ENCODE measurements at places on chromosomes 11 and 22. TPM values are rescaled to one million over a fixed set of nuclear protein-coding genes. Genes with fewer than 3 reads are reported as not detected.

PNPLA5 gene
- total RNA-seq: not detected

FAM181B gene
- total RNA-seq: 0.09 TPM

KRTAP5-10 gene
- not detected for total RNA-seq

ZNRF3 gene
- total RNA-seq: 11.3 TPM

RASD2 gene
- total RNA-seq: 3.6 TPM

SCGB2A2 gene
- total RNA-seq: not detected

SLC22A12 gene
- not detected for total RNA-seq

CCDC188 gene
- total RNA-seq: 0.77 TPM

OR6M1 gene
- not detected for total RNA-seq

PRR33 gene
- total RNA-seq: not detected

OR51T1 gene
- total RNA-seq: not detected

LRRC51 gene
- 14.8 TPM for total RNA-seq

INTS4 gene
- 35.4 TPM for total RNA-seq

DDIAS gene
- 13.3 TPM for total RNA-seq

KDELR3 gene
- 8.3 TPM for total RNA-seq

DNA sequence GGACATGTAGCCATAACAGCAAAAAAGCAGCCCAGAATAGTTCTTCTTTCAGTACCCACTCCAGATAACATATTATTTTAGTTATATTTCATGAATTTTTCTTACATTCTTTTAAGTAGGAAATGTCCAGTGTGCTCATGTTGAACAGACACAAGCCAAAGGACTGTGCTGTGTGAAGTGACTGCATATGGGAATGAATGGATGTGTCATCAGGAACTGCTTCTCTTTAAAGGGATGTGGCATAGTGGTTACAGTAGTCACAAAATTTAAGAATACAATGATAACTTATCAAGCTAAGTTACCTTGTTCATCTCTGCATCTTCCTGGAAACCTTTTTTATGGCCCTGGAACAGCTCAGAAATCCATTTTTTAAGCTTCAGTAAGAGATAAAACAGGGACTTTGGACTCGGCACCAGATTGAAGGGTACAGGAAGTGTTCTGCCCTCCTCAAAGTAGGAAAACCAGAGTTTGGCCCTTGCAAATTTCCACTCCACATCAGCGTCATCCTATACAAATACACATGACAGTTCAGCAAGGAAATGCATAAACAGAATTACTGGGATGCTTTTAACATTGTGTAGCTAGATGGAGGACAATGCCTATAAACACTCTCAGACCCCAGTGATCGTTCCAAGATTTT, 112.8 kb downstream of the TRPC6 start:
- H3K4me1 ChIP-seq: no peaks in the 10 kb centered on the region
- H3K27me3 ChIP-seq: no peaks in the 10 kb centered on the region
- H3K4me3 ChIP-seq: no peak overlapping the region
- H3K36me3 ChIP-seq: no peaks in the 10 kb centered on the region
- no peak for DNase-seq
- H3K27ac ChIP-seq: no peak overlapping the region

GRCh38 chr11:114955923-114956322, 277.6 kb downstream of the NXPE2 start:
- no peak for DNase-seq
- H3K27me3 ChIP-seq: no peaks in the 10 kb centered on the region
- H3K4me1 ChIP-seq: no peaks in the 10 kb centered on the region

GRCh38 chr11:44221456-44221855, 88.5 kb downstream of the ALX4 start:
- H3K4me3 ChIP-seq: no peak overlapping the region
- no peak for DNase-seq
- no peaks in the 10 kb centered on the region for H3K27me3 ChIP-seq
- no peaks in the 10 kb centered on the region for H3K36me3 ChIP-seq
- no peak overlapping the region for H3K27ac ChIP-seq

DNA sequence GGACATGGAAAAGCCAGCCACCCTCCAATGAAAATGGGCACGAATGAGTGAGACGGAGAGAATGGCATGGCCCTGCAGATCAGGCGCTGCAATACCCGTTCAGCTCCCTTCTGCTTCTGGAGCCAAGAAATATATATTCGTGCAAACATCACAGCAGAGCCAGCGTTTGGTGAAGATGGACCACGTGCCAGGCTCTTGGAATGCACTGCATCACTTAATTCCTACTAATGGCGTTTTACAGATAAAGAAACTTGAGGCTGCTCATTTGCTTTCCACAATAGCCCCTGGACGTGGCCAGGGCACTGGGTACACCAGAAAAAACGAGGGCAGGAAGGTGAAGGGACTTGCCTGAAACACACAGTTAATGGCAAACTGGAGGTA, 1.6 kb upstream of the FXYD2 start:
- DNase-seq: no peak
- H3K4me3 ChIP-seq: no peak overlapping the region
- H3K4me1 ChIP-seq: peaks cover 60% of the 10 kb centered on the region
- no peak overlapping the region for H3K27ac ChIP-seq
- H3K27me3 ChIP-seq: peaks cover 3% of the 10 kb centered on the region

GRCh38 chr22:19693981-19694670, 20.2 kb upstream of the SEPTIN5 start:
- H3K4me1 ChIP-seq: no peaks in the 10 kb centered on the region
- H3K4me3 ChIP-seq: no peak overlapping the region
- no peak for DNase-seq
- H3K27me3 ChIP-seq: peaks cover 12% of the 10 kb centered on the region
- H3K27ac ChIP-seq: no peak overlapping the region

DNA sequence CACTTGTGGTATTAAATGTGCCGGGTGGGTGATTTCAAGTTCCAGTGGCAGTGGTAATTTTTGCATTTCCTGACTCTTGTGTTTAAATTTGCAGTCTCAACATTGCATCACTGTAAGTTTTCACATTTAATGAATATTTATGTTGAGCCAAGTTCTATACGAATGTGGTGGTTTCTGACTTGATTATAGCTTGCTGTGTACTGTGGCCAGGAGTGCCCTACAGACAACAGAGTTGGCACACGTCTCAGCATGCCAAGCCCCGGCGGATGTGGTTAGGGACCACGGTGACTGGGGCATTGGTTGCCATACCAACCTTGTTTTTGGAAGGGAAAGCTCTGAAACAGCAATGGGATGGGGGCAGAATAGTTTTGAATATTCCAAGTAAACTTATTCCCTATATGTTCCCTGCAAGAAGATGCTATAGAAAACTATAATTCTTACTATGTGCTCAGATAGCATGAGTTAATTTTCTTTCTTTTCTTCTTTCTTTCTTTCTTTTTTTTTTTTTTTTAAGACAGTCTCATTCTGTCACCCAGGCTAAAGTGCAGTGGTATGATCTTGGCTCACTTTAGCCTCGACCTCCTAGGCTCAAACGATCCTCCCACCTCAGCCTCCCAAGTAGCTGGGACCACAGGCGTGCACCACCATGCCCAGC, 16.0 kb downstream of the ZNRF3 start:
- no peak for DNase-seq
- H3K27ac ChIP-seq: no peak overlapping the region
- H3K4me1 ChIP-seq: peaks cover 36% of the 10 kb centered on the region
- no peak overlapping the region for H3K4me3 ChIP-seq
- no peaks in the 10 kb centered on the region for H3K27me3 ChIP-seq

GRCh38 chr11:123431619-123432018, 1.6 kb downstream of the GRAMD1B start:
- peak overlapping the region; percentile 59 for H3K4me3 ChIP-seq
- peak overlapping the region; percentile 84 for H3K27ac ChIP-seq
- H3K4me1 ChIP-seq: peaks cover 8% of the 10 kb centered on the region
- H3K27me3 ChIP-seq: peaks cover 24% of the 10 kb centered on the region

GRCh38 chr22:39498802-39499201, 3.3 kb upstream of the MIEF1 start:
- H3K27me3 ChIP-seq: no peaks in the 10 kb centered on the region
- H3K36me3 ChIP-seq: no peaks in the 10 kb centered on the region
- H3K27ac ChIP-seq: no peak overlapping the region
- H3K4me3 ChIP-seq: no peak overlapping the region

DNA sequence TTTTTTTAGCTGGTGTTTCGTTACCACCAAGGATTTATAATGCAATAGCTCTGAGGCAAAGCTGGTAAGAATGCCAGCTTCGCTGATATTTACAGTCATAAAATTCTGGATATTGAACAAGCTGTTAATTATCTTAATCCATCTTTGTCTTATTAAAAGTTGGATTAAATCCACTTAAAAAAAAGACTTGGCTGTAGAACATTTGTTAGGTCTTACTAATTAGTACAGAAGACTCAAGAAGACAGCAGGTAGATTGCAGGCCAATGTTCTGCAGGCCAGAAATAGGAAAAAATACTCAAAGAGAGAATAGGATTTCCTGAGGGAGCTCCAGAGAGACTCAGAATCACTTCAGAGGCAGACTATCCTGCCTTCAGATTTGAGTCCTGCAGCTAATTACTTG, 7.5 kb downstream of the ROBO4 start:
- peaks cover 70% of the 10 kb centered on the region for H3K4me1 ChIP-seq
- DNase-seq: no peak
- peaks cover 7% of the 10 kb centered on the region for H3K36me3 ChIP-seq
- H3K27me3 ChIP-seq: no peaks in the 10 kb centered on the region
- no peak overlapping the region for H3K4me3 ChIP-seq
- peak overlapping the region; percentile 12 for H3K27ac ChIP-seq

- no peaks in the 10 kb centered on the region for H3K4me1 ChIP-seq
- no peak for DNase-seq
- H3K4me3 ChIP-seq: no peak overlapping the region
- no peak overlapping the region for H3K27ac ChIP-seq
These were observed 168.9 kb downstream of the C11orf91 start for GRCh38 chr11:33531743-33532181.

DNA sequence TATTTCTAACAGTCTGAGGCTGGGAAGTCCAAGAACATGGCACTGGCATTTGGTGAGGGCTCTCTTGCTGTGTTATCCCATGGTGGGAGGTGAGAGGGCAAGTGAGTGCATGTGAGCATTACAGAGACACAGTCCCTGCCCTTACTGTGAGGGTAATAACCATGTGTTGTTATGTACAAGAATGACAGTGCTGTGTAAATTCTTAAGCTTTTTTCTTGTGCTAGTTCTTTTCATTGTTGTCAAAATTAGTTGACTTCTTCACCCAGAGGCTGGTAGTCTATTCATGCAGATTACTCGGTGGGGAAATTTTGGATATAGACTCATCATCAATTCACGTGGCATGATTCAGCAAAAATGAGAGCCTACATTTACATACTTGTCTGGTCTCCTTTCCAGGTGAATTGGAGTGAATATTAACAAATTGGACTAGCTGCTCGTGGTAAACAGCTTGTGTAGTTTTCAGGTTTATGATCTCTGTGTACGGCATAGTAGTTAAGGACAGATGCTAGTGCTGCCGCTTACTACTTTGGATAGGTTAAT, 49.3 kb downstream of the ATXN10 start:
- H3K27me3 ChIP-seq: no peaks in the 10 kb centered on the region
- H3K4me1 ChIP-seq: no peaks in the 10 kb centered on the region
- DNase-seq: no peak
- no peak overlapping the region for H3K27ac ChIP-seq
- no peak overlapping the region for H3K4me3 ChIP-seq
- H3K36me3 ChIP-seq: peaks cover 45% of the 10 kb centered on the region

- peaks cover 47% of the 10 kb centered on the region for H3K4me1 ChIP-seq
- H3K4me3 ChIP-seq: no peak overlapping the region
These were observed 7.1 kb upstream of the CDC42EP2 start for GRCh38 chr11:65307298-65308229.

- H3K27ac ChIP-seq: no peak overlapping the region
- no peaks in the 10 kb centered on the region for H3K36me3 ChIP-seq
- H3K27me3 ChIP-seq: no peaks in the 10 kb centered on the region
These were observed 99.4 kb downstream of the MIAT start for GRCh38 chr22:26756675-26757293.

DNA sequence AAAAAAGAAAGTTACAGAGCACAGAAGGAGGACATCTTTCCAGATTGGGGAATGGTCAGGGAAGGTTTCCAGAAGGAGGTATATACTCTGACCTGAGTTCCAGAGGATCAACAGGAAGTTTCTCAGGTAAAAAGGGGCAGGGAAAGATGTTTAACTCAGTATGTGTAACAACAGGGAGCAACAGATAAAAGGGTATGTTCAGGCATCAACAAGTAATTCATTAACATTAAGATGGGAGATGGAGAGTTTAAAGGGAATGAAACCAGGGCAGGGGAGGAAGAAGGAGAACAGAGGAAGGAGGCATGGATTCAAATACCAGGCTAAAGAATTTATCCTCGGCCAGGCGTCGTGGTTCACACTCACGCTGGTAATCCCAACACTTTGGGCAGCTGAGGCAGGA, 2.5 kb upstream of the DENND5A start:
- H3K4me3 ChIP-seq: no peak overlapping the region
- H3K27ac ChIP-seq: no peak overlapping the region
- H3K4me1 ChIP-seq: peaks cover 13% of the 10 kb centered on the region

- no peaks in the 10 kb centered on the region for H3K4me1 ChIP-seq
- H3K27ac ChIP-seq: no peak overlapping the region
- no peaks in the 10 kb centered on the region for H3K36me3 ChIP-seq
- peaks cover 6% of the 10 kb centered on the region for H3K27me3 ChIP-seq
- no peak for DNase-seq
These were observed 284.0 kb downstream of the KIRREL3 start for GRCh38 chr11:126716456-126717083.

- H3K4me1 ChIP-seq: peaks cover 47% of the 10 kb centered on the region
- H3K4me3 ChIP-seq: peak overlapping the region; percentile 74
- peaks cover 43% of the 10 kb centered on the region for H3K36me3 ChIP-seq
- DNase-seq: peak; percentile 76
- H3K27me3 ChIP-seq: no peaks in the 10 kb centered on the region
- peak overlapping the region; percentile 96 for H3K27ac ChIP-seq
These were observed 940 bp upstream of the TNKS1BP1 start for GRCh38 chr11:57325735-57326048.

- DNase-seq: no peak
- no peaks in the 10 kb centered on the region for H3K27me3 ChIP-seq
- H3K27ac ChIP-seq: no peak overlapping the region
- H3K4me3 ChIP-seq: no peak overlapping the region
These were observed 7.0 kb upstream of the ARHGAP42 start for GRCh38 chr11:100680070-100680469.

DNA sequence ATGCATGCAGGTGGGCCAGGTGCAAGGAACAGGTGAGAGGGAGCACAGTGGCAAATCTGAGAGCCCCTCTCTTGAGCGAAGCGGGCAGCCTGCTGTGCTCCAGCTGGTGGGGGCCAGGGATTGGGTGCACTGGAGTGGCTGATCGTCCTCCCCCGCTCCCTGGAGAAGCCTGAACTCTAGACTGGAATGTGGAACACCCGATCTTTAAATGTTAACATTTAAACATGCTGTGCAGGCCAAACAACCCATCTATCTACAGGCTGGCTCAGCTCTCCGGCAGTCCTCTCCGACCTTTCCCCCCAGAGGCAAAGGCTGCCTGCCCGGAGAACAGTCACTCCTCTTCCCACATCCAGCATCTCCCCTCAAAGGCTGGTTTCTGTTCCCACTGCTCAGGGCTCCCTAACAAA, 5.1 kb downstream of the MRGPRF start:
- H3K4me1 ChIP-seq: peaks cover 32% of the 10 kb centered on the region
- peak overlapping the region; percentile 69 for H3K27ac ChIP-seq
- peaks cover 47% of the 10 kb centered on the region for H3K27me3 ChIP-seq
- peak; percentile 37 for DNase-seq

- H3K27me3 ChIP-seq: no peaks in the 10 kb centered on the region
- no peak overlapping the region for H3K4me3 ChIP-seq
- H3K36me3 ChIP-seq: no peaks in the 10 kb centered on the region
These were observed 25.1 kb downstream of the ADAMTS8 start for GRCh38 chr11:130403271-130403804.
